Naive thymus-derived CD8-positive, alpha-beta T cell (primary cell): ENCODE measurements at places on chromosomes 16 and 17.

GRCh38 chr17:50270435-50271362, 3.6 kb upstream of the TMEM92 start:
- no peak for DNase-seq

DNA sequence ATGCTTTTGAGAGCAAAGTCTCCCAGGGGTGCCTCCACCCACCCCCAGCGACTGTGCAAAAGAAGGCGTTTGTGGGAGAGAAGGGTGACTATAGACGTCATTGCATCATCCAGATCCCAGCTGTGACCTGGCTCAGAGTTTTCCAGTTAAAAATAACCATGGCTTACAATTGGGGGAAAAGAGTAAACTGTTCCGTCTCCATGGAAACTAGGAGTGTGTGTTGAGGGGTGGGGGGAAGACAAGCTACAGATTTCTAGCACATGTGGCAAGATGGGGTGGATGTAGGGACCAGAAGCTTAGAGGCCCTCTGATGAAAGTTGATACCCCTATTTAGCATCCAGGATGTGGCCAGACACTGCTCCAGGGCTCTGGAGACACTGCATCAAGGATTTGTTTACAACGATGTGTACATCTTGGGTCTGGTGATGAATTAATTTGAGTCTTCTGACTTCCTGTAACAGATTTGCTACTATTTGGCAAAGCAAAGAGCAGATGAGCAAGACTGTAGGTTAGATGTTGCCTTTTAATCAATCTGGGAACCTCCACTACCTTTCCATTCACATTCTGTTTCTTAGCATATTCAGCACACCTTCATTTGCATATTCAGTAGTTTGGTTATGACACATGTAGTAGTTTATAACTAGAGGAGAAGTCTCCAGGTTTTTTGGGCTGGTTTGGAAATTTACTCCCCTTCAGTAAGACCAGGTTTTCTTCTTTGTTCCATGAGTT, 6.2 kb upstream of the DUSP14 start:
- no peak for DNase-seq

- DNase-seq = no peak
These were observed 143.4 kb upstream of the HS3ST2 start for GRCh38 chr16:22670551-22671041.

- DNase-seq = no peak
These were observed 116.1 kb upstream of the MYOCD start for GRCh38 chr17:12549499-12550041.

- no peak for DNase-seq
These were observed 4.1 kb downstream of the MAP2K3 start for GRCh38 chr17:21288571-21289017.

- DNase-seq = no peak
These were observed 245 bp downstream of the TMEM256 start for GRCh38 chr17:7403727-7403976.

GRCh38 chr17:28811651-28812090, 30.9 kb downstream of the FAM222B start:
- no peak for DNase-seq

- no peak for DNase-seq
These were observed 8.5 kb downstream of the KIF19 start for GRCh38 chr17:74334393-74335039.

DNA sequence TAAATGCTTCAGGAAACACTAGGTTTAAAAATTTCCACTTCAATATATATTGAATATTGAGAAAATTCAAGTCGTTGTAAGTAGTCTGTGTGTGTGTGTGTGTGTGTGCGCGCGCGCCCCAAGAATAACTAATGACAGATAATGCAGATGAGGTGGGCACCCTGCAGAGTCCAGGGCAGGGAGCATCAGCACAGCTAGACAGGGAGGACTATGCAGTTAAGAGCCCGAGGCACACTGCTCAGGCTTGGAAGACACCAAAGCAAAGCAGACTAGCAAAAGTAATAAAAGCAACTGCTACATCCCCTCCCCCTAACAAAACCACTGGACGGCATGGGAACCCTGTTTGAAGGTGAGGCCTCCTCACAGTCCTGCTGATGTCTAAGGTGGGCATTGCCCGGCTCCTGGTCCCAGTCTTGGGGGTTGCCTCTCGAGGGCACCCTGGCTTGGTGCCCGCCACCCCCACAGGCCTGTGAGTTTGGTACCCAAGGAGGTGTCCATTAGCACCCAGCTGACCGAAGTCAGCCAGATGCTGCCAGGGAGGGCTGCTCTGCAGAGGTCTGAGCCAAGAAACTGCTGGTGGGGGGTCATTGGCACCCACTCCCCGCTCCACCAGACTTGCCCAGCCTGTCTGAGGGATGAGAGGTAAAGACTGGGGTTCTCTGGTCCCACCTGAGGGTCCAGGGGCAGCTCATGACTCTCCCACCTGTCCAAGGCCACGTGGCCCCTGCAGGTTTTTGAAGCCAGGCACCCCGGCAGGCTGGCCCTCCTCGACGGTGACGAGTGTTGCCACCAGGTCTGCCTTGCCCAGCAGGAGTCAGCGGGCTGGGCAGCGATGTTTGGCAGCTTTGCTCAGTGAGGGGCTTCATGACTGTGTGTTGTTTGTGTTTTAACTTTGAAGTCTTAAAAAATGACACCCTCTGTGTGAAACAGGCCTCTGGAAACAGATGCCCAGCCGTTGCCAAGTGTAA, 18.7 kb downstream of the LRRC75A start:
- no peak for DNase-seq

GRCh38 chr17:77489239-77489892, 348.6 kb downstream of the SEC14L1 start:
- no peak for DNase-seq

DNA sequence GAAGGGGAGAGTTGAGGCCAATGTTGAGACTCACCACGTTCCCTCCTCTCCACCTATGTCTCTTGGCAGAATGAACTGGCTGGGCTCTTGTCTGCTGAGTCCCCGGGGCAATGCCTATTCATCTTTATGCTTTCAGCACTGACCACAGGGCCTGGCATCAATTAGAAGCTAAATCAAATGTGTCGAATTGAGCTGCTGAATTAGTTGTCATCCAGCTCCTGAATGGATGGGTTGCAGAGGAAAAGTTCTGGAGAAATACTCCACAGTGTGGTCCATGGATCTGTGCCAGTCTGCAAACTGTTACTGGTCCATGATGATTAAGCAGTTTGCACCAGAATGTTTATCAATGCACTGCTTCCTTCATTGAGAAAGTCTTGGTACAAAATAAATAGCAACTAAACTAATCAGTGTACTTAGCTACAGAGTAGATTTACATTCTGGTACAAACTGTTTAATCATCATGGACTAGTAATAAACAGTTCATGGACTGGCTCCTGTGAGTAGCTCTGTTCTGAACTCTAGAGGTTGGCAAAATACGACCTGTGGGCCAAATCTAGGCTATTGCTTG, 4.6 kb downstream of the CNGB1 start:
- DNase-seq = no peak

- DNase-seq = no peak
These were observed 9.2 kb upstream of the TVP23A start for GRCh38 chr16:10827691-10828341.

DNA sequence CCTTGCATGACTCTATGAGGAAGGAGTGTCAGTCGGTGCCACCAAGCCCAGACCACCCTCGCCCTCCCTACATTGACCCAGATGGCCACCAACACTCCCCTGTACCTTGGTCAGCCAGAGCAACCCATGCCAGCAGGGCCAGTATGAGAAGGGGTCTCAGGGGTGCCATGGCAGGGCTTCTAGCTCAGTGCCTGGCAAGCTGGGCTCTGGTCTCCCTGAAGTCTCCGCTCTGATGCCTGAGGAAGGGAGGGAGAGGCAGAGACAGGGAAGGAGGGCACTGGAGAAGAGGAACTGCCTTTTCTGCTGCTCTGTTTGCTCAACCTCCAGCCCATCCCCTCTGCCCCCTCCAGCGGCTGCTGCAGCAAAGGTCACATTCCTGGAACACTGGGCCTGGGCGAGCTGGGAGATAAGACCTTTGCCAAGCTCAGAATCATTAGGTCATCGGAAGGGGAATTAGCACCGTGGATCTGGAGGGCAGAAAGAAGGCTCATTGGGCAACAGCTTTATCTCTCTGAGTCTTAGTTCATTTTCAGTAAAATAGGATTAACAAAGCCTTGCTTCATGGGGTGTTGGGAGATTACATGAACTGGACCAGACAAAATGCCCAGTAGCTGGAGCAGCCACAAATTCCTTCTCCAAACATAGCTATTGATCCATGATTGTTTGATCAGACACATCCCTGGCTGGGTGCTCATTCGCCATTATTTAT, at the start of gene VTN:
VTN (minus strand) TSS at position 273 of the 709 bp plus-strand sequence; CDS start at position 169, 104 bp downstream.
- no peak for DNase-seq

DNA sequence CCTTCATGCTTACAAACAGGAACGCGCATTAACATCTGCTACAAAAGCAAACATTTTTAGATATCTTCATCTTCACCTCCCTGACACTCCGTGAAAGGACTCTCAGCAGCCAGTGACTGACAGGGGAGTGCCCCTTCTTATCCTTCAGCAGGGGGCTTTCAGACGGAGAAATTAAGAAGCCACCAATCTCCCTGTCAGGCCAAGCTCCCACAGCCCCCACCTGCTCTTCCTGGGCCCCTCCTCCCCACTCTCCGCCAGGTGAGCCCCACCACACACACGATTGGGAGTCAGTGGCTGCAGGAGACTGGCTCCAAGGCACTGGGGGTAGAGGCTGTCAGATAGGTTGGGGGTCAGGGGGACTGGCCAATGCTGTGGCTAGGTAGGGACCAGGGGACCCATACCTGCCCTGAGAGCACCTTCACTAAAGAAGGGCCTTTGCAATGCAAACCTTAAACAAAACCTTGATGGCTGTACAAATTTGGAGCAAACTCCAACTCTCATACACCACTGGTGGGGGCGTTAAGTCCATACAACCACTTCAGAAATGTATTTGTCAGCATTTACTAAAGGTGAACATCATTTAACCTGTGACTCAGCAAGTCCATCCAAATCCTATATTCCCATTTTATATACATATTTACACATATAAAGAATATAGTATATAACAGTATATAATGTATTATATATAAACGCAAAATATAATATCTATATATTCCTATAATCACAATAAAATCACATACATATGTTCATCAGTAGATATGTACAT, 232.2 kb downstream of the ZNF423 start:
- DNase-seq = no peak

- peak; percentile 17 for DNase-seq
These were observed 6.9 kb downstream of the HERPUD1 start for GRCh38 chr16:56938664-56939513.

- no peak for DNase-seq
These were observed 679.6 kb downstream of the HS3ST4 start for GRCh38 chr16:26371349-26371869.

DNA sequence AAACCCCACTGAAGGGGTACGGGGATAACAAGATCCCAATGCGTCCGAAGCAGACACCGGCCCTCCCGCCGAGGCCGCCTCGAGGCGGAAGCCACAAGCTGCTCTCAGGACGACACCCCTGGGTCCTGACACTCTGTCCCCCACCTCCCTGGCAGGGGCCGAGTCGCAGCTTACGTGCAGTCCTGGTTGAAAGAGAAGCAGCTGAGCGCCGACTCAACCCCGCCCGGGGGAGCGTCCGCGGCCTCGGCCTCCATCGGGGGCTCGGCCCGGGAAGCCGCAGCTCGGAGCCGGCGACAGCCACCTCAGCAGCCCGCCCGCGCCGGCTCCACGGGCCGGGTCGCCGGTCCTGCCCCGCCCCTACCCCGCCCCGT, at the start of gene WIPI1:
WIPI1 (minus strand) TSS at position 329 of the 371 bp plus-strand sequence; CDS start at position 254, 75 bp downstream.
- no peak for DNase-seq

GRCh38 chr17:37698132-37698910, 46.5 kb downstream of the HNF1B start:
- no peak for DNase-seq

DNA sequence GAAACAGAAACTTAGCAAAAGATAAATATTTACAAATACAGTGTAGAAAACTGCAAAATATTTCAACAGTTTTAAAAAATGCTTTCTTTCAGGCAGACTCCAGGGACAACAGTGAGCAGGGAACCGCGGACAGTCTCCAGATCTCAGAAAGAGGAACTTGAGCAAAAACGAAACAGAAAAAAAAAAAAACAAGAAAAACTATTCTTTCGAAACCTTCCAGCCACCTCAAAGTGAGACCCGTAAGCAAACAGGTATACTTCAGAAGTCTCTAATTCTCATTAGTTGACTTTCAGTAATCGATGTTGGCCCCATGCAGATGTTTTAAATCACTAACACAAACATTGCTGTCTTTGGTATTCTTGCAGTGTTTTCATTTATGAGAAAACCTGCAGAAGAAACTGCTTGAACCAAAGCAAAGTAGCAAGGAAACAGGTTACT, 15.7 kb upstream of the CCL1 start:
- DNase-seq = no peak

GRCh38 chr17:7476494-7476893, 2.9 kb downstream of the ZBTB4 start:
- no peak for DNase-seq
